ENCODE measurements at places on chromosomes 6 and 20.
A peak's percentile ranks its signal among the peaks of the same experiment; 100 is the strongest.

GRCh38 chr20:56630086-56630493, 984 bp downstream of the TFAP2C start:
- DNase-seq, result peak; percentile 63

DNA sequence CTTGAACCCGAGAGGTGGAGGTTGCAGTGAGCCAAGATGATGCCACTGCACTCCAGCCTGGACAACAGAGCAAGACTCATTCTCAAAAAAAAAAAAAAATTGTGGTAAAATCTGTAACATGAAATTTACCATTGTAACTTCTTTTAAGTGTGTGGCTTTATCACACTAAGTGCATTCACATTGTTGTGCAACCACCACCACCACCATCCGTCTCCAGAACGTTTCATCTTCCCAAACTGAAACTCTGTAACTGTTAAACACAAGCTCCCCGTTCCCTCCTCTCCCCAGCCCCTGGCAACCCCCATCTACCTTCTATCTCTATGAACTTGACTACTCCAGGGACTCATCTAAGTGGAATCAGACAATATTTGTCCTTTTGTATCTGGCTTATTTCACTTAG, 29.7 kb downstream of the PDRG1 start:
- no peak for DNase-seq

- DNase-seq, result peak; percentile 33
Observed at GRCh38 chr20:63691711-63692435, 4.6 kb upstream of the TNFRSF6B start.

DNA sequence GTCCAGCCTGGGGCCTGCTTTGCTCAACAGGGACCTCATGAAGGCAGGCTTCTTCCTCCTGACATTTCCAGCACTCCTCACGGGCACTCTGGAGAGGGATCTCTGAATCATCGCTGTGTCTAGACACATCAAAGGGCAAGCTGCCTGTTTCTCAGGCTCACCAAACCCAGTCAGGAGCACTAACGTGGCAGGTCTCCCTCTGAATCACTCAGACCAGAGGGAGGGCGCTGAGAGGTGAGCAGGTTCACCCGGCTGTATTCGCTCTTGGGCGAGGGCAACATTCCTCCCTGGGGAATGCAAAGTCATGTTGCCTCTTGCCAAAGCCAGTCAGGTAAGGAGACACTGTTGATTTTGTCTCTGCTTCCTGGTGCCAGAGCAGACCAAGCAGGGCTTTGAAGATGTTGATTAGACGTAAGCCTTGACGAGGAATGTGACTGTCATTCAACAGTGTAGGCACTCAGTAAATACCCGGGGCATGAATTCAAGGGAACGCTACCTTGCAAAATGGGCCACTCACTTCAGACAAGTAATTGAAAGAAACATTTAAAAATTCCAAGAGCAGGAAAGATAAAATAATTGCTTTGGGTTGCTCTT, 50.1 kb downstream of the CYP24A1 start:
- peak; percentile 29 for DNase-seq

- DNase-seq, result no peak
Observed at GRCh38 chr20:417801-418342, 9.8 kb downstream of the RBCK1 start.

GRCh38 chr6:165077876-165078275, 231.5 kb downstream of the C6orf118 start:
- no peak for DNase-seq

- no peak for DNase-seq
Observed at GRCh38 chr6:85406641-85407075, 43.2 kb upstream of the NT5E start.

DNA sequence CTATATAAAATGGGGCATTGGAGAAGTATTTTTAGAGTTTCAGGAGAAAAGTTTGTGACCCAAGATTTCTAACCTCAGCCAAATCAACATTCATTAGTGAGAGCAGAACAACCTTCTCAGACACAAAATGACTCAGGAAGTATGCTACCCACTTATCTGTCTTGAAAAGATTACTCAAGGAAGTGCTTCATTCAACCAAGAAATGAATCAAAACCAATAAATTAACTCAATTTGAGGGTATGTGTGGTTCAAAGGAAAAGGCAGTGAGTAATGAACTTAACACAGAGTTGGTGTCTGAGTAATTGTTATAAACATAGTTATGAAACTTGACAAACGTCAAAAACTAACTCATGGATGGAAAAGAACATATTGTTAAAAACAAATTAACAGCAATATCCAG, 227.6 kb downstream of the HAO1 start:
- no peak for DNase-seq

DNA sequence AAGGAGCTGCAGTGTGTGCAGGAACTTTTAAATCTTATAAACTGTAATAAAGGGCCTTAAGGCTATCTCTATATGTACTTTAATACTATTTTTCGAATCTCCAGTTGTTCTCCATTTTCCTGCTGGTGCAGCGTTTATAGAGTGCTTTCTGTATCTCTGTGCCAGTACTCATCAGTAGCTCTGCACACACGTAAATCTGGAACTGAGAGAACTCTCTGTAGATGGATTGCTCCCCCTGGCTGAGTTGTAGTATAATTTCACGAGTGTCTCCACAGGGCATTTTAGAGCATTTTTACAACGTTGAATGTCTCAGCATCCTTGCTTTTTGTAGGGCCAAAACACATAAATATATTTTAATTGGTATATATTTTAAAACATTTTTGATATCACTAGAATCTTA, 256.5 kb downstream of the TRDN start:
- peak; percentile 9 for DNase-seq

DNA sequence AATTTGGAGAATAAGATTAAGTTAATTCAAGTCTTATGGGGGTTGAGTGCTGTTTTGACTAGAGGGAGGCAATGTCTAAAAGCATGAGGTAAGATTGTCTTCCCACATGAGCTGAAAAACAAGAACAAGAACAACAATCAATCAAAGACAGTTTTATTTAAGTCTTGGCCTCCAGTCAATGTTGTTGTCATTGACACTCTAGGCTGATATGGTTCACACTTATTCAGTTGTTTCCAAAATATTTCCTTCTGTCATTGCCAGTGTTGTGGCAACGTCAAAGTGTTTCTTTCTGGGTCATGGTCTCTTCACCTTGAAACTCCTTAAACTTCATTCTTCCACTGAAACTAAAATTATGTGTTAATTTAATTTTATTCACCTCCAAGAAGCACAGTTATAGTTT, 72.4 kb downstream of the GRIK2 start:
- DNase-seq, result no peak

GRCh38 chr6:152605342-152605741, 31.8 kb downstream of the SYNE1 start:
- no peak for DNase-seq

DNA sequence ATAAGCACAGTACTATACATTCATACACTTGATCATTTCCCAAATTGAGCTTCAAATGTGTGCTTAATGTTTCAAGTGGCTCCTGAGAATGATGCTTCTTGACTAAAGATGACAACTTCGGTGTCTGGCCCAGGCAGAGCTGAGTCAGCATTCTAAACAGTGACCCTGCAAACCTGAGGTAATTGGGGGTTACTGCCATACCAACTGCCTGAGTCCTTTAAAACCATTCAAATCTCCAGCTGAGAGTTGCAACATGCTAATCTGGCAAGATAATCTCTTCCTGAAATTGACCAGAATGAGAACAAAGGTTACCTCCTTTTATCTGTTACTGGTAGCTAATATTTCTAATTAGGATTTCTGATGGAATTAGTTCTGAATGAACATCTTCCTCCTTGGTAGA, 8.2 kb downstream of the BACH2 start:
- DNase-seq, result peak; percentile 48

DNA sequence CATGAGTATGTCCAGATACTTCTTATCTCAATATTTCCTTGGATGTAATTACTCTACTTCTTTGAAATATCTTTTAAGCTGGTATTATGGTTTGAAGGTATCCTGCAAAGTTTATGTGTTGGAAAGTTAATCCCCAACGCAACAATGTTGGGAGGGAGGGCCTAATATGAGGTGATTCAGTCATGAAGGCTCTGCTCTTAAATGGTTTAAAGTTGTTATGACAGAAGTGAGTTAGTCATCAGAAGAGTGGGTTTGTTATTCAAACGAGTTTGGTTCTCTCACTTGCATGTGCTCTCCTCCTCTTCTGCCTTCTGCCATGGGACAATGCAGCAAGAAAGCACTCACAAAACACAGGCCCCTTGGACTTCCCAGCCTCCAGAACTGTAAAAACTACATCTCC, 176.3 kb downstream of the KCNQ5 start:
- no peak for DNase-seq

DNA sequence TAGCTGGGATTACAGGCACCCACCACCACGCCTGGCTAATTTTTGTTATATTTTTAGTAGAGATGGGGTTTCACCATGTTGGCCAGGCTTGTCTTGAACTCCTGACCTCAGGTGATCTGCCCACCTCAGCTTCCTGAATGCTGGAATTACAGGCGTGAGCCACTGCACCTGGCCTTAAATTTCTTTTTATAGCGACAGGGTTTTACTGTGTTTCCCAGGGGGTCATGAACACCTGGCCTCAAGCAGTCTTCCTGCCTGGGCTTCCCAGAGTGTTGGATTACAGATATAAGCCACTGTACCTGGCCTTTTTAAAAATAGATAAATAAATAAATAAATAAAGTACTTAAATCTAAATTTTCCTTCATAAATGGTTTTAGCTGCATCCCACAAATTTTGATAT, 57.5 kb downstream of the LIN28B start:
- no peak for DNase-seq

- peak; percentile 75 for DNase-seq
Observed at GRCh38 chr6:138485005-138485545, 14.2 kb downstream of the NHSL1 start.

GRCh38 chr6:69542494-69542893, 254.3 kb downstream of the LMBRD1 start:
- no peak for DNase-seq

- no peak for DNase-seq
Observed at GRCh38 chr6:55495277-55495676, 83.7 kb downstream of the HMGCLL1 start.

DNA sequence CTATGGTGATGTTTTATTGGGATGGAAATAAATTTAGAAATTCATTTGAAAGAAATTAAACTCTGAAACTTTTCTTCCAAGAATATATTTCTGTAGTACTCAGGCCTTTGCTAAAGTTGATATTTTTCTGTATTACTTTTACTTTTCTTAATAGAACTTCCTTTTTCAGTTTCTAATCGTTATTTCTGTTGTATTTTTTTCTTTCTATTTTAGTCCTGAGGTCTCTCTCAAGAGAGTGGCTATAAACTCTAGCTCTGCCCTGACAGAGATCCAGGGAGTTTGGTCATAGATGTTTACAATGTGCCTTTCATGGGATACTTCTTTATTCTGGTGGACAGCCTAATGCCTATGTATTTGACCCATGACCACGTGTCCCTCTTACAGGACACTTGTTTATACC, 51.0 kb downstream of the OR2B6 start:
- DNase-seq, result no peak

DNA sequence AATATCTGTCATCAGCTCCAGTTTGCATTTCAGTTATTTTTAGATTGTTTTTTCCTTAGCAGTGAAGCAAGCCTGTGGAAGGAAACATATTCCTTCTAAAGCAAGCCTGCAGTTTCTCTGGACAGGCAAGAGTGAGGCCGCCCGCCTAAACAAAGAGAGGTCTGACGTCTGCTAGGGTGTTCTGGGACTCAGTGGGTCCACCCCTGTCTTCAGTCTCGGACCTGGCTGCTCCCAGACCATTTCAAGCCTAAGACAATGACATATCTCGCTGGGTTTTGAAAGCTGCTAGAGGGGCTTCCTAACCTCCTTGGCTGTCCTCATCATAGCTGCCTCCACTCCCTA, 36.8 kb upstream of the RNF24 start:
- DNase-seq, result no peak

GRCh38 chr6:169190970-169191369, 62.7 kb downstream of the THBS2 start:
- no peak for DNase-seq

- DNase-seq, result peak; percentile 47
Observed at GRCh38 chr6:139452148-139452876, 77.9 kb upstream of the CITED2 start.

DNA sequence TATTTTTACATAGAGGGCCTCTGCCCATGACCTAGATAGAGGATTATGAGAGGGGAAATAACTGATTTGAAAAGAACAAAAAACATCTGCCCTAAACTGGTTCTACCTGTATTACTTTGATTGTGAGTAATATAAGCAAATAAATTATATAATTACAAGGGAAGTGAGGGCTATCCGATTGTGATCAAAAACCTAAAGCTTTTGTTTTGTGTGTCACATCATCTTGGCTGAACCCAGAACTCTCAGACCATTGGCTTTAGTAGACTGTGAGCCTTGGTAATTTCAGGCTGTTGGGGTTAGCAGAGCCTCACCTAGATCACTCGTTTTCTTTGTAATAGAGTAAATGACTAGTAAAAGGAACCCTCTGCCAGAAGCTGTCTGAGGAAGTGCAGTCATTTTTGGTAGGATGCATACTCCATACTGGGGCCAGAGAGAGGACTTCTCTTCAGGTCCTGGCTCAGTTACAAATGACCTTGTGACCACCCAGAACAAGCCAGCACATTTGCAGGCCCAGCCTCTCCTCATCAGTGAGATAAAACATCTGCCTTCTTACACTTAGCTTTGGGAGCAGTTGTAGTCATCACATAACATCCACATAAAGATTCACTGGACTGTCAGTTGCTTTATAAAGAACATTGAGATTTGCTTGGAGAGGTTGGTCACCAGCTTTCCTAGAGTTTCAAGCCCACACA, 13.5 kb downstream of the STK35 start:
- DNase-seq, result no peak

- no peak for DNase-seq
Observed at GRCh38 chr20:47389867-47390347, 33.4 kb upstream of the ZMYND8 start.

DNA sequence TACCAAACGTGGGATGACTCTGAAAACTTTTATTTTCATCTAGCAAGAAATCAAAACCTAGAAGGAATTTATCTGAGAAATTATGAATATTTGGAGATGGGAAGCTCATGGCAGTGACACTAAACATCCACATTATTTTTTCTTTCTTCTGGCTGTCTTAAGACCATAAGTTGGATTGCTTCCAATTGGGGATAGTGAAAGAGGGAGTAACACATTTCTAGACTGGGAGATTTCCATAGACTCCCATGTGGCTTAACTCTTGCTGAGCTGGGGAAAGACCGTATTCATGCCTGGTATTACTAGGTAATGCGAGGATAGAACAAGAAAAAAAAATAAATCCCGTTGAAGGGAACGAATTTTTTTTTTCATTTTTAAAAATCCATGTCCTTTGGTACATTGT, 120.0 kb downstream of the UTRN start:
- no peak for DNase-seq

GRCh38 chr20:59071216-59071615, 28.6 kb upstream of the PRELID3B start:
- no peak for DNase-seq

DNA sequence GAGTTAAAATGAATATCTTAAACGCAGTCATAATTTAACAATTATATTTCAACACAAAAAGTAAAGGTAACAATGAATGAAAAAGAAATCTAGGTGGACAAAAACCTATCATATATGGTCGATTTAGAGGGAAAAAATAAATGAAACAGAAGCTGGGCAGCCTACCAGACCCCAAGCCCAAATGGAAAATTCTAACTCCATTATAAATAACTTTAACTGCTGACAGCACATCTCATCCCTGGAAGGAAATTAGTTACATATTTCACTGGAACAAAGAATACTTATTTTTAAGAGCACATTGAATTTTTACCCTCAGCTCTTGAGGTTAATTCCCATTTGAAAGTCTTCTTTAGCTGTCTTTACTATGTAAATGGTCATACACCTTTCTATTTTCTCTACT, 39.1 kb downstream of the COL12A1 start:
- no peak for DNase-seq

Measured in DMS79 treated with DMSO at 0.1 percent for 48 hours (cell line).